ENCODE measurements at places on chromosomes 6 and 20.

- DNase-seq = no peak
These were observed 38.5 kb downstream of the ARFGEF2 start for GRCh38 chr20:48959899-48960550.

GRCh38 chr6:3683331-3683730, 68.2 kb downstream of the PXDC1 start:
- no peak for DNase-seq

GRCh38 chr20:52313341-52313963, 121.9 kb upstream of the ZFP64 start:
- DNase-seq = no peak

- no peak for DNase-seq
These were observed 28.1 kb upstream of the ASXL1 start for GRCh38 chr20:32329817-32330554.

DNA sequence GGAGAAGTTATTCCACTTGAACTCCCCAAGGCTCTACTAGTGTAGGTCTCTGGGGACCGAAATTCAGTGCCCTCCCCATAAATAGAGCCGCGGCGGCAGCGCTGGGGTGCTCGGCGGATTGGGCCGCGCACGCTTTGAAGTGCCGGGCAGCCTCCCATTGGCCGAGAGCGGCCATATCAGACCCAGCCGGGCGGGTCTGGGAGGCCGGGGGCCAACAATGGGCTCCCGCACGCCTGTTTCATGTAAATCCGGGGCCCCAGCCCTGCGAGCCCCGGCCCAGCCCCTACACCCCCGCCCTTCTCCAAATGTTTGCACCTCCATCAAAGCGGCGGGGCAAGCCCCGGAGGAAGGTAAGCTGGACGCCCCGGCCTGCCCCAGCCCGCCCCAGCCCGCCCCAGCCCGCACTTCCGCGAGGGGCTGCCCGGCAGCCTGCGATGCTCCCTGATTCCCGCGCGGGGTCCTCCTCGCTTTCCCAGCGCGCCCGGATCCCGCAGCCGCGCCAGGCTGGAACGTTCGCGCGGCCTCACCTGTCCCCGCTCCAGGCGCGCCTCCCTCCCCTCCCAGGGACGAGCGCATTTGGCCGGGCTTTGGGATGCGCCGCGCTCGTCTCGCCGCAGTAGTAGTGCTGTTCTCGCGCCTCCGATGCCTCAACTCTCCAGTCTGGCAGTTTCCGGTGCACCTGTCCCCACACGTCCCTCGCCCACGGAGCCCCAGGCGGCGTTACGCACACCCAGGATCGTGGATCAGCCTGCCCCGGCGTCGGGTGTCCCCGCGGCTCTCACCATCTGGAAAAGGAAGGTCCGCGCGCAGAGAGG, at the start of gene TBXT:
TBXT (minus strand) TSS at position 51 of the 815 bp plus-strand sequence. CDS start 260 bp downstream, outside the sequence.
- no peak for DNase-seq

DNA sequence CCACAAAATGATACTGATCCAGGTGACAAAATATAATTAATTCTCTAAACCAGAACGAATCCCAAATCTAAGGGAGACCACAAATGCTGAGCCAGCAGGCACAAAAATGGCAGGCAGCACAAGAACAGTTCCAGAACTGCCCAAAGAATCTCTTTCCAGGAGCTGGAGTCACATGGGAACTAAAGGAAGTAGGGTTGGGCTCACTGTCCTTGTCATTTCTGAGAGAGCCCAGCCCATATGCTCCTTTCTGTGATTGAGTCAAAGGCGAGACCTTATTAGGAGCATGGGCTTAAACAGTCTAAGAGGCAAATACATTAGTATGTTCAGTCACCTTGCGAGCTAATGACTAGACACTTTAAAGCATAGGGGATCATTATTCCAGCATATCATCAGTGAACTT, 327.6 kb upstream of the ARID1B start:
- DNase-seq = no peak

GRCh38 chr6:63819831-63820230, 184.2 kb downstream of the PHF3 start:
- no peak for DNase-seq

DNA sequence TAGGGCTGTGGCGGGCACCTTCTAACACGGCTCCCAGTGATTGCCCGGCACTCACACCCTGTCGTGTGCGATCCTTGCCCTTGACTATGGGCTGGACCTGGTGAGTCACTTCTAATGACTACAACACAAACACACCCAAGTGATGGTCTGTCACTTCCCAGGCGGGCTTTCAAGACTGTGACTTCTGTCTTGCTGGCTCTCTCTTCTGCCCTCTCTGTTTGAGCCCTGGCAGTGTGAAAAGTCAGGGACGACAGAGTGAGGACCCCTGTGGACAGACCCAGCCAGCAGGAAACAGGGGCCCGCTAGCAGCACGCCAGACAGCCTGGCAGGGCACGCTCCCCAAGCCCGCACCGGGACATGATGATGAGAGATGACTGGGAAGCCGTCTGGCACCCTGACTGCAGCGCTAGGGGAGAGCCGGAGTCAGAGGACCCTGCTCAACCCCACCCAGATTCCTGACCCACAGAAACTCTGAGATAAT, 43.0 kb downstream of the KIF16B start:
- no peak for DNase-seq

GRCh38 chr6:66896415-66896814, 1189.4 kb upstream of the EYS start:
- no peak for DNase-seq
